H1 (cell line): ENCODE measurements at places on chromosomes 7 and 10.

GRCh38 chr10:56823849-56824248, 462.8 kb upstream of the ZWINT start:
- no peak for DNase-seq

GRCh38 chr10:52663161-52663560, 109.4 kb downstream of the MBL2 start:
- no peak for DNase-seq

GRCh38 chr7:99898836-99899235, 20.5 kb downstream of the TRIM4 start:
- no peak for DNase-seq

DNA sequence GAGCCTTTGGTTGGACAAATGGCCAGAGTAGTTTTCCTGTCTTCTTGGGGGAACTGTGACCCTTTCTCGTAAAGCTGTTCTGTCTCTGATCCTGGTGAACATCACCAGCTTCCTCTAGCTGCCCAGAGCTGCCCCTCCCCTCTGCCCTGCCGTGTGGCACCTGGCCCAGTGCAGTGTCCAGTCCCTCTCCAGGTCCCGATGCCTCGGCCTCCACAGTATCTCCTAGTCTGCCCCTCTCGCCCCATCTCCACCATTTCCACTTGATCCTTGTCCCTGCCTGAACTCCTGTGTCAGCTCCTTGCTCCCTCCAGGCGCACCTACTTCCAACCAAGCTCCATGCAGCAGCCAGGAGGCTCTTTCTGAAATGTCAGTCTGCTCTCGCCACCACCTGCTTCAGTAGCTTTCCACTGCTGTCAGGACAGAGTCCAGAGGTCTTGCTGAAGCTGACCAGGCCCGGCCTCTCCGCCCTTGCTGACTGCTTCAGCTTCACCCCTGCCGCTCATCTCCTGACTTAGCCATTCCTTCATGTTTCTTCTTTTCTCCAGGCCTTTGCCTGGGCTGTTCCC, 133.6 kb downstream of the GRK5 start:
- no peak for DNase-seq

DNA sequence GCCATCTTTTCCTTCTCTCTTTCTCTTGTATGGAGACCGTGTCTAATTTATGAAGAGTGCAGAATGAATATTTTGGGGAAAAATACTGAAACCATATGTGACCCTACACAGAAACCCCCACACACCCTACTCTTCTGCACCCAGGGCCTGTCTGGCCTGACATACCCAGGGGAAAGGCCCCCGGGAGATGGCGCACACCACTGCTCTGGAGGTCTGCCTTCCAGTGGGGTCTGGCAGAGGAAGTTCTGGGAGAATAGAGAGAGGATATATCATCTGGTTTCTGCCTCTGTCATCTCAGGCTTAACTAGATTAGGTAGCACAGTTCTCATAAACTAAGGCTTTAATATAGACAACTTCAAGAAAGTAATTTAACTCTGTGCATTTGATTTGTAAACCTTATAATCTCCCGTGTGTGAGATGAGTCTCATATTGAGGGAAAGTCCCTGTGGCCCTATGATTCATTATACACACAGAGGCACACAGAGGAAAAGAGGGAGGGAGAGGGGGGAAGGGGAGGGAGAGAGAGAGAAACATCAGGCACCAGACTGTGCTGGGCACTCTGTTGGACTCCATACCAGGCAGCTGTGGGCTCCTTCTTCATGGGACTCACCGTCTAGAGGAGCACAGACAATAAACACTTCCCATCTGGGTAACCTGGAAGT, 123.3 kb downstream of the AOAH start:
- DNase-seq: peak; percentile 16

- no peak for DNase-seq
Observed at GRCh38 chr10:13658871-13659685, 72.3 kb downstream of the PRPF18 start.

- DNase-seq: no peak
Observed at GRCh38 chr7:64686493-64687184, 20.7 kb downstream of the ZNF107 start.

GRCh38 chr10:65346466-65346865, 1579.4 kb upstream of the LRRTM3 start:
- no peak for DNase-seq

GRCh38 chr10:130470973-130471372, 334.8 kb downstream of the GLRX3 start:
- no peak for DNase-seq

DNA sequence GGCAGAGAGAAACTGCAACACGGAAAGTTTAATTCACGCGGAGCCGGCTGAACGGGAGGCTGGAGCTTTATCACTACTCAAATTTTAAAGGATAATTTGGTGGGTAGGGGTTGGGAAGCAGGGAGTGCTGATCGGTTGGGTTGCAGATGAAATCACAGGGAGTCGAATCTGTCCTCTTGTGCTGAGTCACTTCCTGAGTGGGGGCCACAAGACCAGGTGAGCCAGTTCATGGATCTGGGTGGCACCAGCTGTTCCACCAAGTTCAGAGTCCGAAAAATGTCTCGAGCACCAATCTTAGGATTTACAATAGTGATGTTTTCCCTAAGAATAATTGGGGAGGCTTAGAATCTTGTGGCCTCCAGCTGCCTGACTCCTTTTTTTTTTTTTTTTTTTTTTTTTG, 3.6 kb upstream of the PRAP1 start:
- no peak for DNase-seq

DNA sequence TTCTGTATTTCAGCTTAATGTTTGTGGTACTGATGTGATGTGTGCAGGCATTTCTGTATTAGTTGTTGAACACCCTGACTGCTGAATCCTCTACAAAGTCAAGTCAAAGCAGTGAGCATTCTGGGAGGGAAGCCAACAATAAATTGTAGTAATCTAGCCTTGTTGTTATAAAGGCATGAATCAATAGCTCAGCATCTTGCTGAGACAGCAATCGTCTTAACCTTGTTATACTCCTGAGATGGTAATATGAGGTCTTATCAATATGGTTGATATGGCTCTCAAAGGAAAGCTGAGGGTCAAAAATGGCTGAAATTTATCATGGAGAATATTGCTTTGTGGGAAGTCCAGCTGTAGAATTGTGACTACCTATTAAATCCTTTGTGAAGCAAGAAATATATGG, 299.4 kb downstream of the DNAJB9 start:
- DNase-seq: no peak

GRCh38 chr10:30048768-30049517, 10.4 kb downstream of the JCAD start:
- DNase-seq: no peak

- no peak for DNase-seq
Observed at GRCh38 chr7:80918399-80918798, 452 bp downstream of the SEMA3C start.

GRCh38 chr10:119575506-119575905, 21.3 kb downstream of the TIAL1 start:
- no peak for DNase-seq

DNA sequence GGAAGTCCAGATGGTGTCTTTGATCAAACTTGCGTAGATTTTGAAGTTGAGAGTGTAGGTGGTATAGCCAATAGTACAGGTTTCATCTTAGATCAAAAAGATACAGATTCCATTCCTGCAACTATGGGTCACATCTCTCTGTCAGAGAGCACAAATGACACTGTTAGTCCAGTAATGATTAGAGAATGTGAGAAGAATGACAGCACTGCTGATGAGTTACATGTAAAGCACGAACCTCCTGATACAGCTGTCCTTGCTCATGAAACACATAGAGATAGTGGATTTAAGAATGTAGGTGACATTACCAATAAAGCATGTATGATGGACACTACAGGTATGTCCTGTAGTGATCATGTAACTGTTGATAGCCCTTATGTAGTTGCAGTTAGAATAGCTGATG, 59.1 kb downstream of the LOXL4 start:
- no peak for DNase-seq

DNA sequence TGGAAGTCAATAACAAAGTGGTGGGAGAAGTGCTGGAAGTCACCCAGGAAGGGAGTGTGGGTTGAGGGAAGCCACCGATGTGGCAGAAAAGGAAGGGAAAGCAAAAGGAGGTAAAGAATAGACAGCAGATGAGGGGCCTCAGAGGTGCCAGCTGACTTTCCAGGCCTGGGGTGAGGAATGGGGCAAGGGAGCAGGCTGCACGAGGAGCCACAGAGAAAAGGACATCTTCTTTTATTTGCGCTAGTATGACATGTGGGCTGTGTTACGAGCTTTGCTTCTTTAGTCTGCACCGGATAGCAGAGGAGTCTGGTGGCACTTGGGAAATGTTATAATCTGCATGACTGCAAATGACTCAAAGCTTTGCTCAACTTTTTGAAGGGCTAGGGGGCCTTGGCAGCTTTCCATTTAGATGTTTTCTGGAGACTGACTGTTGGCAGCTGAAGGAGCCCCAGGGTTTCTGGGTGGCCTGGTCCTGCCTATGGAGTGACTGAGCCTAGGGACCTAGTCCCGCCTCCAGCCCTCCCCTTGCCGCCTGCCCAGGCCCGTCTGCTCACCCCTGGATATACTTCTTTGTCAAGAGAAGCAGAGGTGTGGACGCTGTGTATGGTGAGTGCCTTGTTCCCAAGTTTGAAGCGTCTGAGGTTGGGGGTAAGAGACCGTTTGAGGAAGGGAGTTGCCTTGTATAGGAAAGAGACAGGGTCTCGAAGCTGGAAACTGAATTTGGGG, 5.1 kb downstream of the PRXL2A start:
- no peak for DNase-seq

DNA sequence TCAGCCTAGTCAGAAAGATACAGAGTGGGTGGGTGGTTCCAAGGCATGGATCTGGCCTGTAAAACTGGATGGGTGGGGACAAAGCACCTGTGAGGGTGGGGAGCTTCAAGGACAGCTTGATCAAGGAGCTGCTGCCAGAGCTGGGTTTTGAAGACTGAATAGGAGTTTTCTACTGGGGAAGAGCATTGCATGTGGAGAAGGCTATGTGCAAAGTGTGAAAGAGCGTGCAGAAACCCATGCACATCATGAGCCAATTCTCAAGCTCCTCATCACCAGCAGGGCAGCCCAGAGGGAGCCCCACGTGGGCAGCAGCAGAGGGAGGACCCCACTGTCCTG, 58.6 kb downstream of the PDGFA start:
- DNase-seq: no peak

DNA sequence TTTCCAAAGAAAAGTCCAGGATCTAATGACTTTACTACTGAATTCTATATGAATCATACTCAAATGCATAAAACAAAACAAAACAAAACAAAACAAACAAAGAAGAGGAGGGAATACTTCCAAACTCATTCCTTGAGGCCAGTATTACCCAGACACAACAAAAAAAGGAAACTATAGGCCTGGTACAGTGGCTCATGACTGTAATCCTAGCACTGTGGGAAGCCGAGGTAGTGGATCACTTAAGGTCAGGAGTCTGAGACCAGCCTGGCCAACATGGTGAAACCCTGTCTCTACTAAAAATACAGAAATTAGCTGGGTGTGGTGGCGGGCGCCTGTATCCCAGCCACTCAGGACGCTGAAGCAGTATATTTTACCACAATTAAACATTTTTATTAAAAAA, 114.6 kb downstream of the NRBF2 start:
- DNase-seq: no peak

DNA sequence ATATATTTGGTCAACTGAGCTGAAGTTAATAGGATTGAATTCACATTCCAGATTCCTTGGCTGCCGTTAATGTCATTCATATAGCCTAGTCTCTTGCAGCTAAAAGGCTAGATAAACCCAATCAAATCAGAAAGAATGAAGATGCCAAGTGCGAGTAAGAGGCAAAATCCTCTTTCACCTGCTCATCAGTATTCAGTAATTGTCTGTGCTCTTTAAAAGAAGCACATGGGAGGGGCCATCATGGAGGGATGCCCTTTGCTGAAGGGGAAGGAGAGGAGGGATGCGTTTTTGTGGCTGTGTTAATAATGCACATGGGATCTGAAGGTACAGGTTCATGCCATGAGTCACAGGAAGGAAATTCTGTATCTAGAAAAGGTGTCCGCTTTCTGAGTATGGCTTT, 232.2 kb downstream of the TMEM178B start:
- DNase-seq: no peak

GRCh38 chr7:51242007-51242691, 74.5 kb downstream of the COBL start:
- DNase-seq: peak; percentile 30

GRCh38 chr10:3687510-3688081, 97.4 kb downstream of the KLF6 start:
- DNase-seq: no peak

- DNase-seq: no peak
Observed at GRCh38 chr10:72097448-72098300, 9.3 kb upstream of the SPOCK2 start.

DNA sequence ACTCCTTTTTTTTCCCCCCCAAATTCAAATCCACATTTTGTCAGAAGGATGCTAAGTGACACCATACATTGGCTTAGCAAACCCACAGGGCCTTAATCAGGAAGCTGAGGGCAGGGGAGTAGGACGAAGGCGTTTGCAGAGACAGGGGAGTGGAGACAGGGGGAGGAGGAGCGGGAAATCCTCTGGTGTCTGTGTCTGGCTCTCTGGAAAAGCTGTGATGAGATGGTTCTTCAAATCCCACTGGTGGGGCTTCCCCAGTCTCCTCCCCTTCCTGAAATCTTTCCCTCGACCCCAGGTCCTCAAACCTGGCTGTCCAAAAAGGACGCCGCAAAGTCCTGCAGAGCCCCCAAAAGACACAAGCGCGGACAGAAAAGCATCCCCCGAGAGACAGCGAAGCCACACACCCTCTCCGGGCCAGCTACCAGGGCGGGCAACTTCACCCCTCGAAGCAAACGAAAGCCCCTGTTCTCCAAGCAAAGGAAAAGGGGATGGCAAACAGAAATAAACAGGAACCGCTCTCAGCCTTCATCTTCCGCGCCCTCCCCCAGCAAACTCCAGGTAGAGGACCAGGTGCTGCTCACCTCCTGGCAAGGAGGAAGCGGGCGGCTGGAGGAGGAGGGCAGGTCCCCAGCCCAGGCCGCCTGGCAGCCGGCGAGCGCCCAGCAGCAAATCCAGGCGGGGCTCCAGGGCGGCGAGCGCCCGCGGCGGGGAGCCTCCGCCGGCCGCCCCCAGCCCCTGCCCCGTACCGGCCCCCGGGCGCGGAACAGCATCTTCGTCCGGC, 520 bp downstream of the ELAPOR2 start:
- DNase-seq: no peak

DNA sequence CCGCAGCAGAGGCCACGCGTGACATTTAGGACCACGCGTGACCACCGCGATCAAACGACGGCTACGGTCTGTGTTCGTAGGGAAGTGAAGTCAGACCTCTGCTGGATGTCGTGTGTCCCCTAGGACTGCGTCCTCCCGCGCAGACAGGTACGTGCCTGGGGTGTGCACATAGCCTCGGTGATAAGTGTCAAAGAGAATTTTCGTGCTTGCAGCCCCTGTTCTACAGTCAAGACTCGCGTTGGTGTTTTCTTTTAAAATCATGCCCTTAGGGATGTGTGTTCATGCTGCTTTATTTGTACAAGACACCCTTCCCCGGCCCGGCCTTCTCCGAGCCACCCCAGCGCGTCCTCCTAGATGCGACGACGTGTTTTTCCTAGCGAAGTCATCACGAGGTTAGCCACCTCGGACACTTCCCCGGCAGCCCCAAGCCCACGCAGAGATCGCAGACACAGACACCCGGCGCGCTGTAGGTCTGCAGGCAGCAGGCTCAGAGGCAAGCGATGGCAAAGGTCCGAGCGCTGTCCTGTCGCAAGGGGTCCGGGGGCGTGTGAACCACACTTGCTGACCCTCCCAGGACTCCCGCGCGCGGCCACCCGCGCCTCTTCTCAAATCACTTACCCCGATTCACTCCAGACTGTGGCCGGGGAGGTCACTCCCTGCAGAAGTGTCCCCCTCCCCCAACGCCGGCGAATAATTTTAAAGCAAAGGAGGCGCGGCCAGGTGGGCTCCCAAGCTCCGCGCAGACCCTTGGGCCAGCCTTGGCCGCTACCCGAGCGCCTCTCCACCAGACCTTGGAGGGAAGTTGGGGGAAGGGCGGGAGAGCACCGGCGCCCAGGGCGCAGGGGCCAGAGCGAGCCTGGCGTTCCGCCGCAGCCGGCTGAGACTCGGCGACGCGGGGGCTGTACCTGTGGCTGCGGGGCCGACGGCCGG, 552 bp downstream of the MKX start:
- DNase-seq: peak; percentile 52
